ENCODE measurements at places on chromosomes 12 and 14. TPM values are rescaled to one million over a fixed set of nuclear protein-coding genes. Genes with fewer than 3 reads are reported as not detected.

Gene MEG3
- 52.4 TPM for total RNA-seq

Gene CDK4
- total RNA-seq, result 283 TPM

Gene KLRF2
- total RNA-seq, result not detected

Gene GLIPR1L2
- total RNA-seq, result 0.11 TPM

Gene RPS6KL1
- total RNA-seq, result 0.80 TPM

Gene ART4
- not detected for total RNA-seq

Gene NAA30
- 10.0 TPM for total RNA-seq

Gene OAS2
- 0.63 TPM for total RNA-seq

Gene LTB4R2
- 5.1 TPM for total RNA-seq

Gene PLEKHG7
- total RNA-seq, result not detected

Gene TMEM179
- total RNA-seq, result not detected

Gene WNT5B
- 2.8 TPM for total RNA-seq

Gene AKT1
- total RNA-seq, result 83.1 TPM

Gene IFNG-AS1
- not detected for total RNA-seq

Data from A549 treated with GW870086 at 1 μM for 4 hours (cell line).